ENCODE measurements at places on chromosomes 6 and 20.
A peak's percentile ranks its signal among the peaks of the same experiment; 100 is the strongest.

GRCh38 chr6:146700078-146700686 is 101.4 kb downstream of the ADGB start:
- peak; percentile 95 for DNase-seq

DNA sequence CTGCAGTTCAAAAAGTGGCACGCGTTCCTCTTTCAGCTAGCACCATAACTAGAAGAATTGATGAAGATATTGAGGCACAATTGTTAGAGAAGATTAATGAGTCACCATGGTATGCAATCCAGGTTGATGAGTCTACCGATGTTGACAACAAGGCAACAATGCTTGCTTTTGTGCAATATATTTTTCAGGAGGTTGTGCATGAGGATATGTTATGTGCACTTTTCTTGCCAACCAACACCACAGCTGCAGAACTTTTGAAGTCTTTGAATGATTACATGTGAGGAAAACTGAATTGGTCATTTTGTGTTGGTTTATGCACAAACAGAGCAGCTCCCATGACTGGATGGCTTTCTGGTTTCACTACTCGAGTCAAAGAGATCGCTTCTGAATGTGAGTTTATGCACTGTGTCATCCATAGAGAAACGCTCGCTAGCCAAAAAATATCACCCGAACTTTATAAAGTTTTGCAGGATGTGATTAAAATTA is 129.3 kb upstream of the SLC24A3 start:
- DNase-seq = no peak

DNA sequence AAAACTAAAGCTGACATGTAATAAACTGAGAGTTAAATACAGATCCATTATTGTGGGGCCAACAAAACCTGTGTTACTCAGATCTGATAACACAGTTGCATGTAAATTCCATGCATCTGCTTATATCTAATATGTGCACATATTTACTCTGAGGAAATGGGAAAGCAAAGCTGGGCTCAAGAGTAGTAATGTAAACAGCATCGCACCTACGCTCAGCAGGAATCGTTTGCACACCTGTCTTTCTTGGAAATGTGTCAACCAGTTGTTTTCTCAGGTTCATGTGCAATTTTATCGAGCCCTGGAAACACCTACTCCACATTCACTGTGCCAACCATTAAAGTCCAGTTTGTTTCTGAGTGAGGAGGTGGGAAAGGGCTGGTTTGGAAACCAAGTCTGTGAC is 80.3 kb upstream of the CNKSR3 start:
- no peak for DNase-seq

DNA sequence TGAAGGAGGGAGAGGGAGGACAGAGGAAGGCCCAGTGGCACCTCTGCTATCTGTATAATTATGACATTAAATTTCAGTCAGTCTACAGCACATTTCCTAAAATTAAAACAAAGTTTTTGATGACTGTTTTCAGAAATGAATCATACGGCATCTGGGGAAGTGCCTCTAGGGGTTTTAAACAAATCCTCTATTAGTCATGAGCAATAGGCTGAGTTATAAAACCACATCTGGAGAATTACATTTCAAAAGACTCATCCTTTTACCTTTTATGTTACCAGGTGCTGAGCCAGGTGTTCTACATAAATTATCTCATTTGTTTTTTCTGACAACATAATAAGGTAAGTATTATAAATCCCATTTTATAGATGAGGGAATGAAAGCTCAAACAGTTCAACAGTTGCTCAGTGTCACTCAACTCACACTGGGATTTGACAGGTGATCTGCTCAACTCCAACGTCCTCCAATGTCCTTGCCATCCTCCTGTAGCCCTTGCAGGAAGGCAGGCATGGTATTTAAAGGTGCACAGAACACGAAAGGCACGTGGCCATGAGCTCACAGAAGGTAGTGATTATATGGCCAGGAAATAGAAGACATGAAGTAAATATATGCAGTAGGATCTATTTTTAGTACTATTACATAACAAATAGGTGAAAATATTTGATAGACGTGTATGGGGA is 184.2 kb upstream of the MAN1A1 start:
- no peak for DNase-seq

DNA sequence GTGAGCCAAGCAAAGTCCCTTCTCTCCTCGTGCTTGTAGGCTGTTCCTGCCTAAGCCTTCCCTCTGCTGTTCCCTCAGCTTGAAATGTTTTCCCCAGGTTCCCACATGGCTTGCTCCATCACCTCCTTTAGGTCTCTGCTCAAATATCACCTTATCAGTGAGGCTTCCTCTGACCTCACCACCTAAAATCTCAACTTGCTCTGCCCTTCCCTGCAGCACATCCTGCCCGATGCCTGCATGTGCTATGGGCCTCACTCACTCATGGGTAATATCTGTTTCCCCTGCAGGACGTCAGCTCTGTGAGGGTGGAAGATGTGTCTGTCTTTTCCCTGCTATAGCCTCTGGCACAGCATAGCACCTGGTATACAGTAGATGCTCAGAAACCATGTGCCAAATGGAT is 29.9 kb upstream of the FKBP1A start:
- no peak for DNase-seq

- DNase-seq = no peak
Observed at GRCh38 chr6:125742464-125743120, 6.8 kb upstream of the HEY2 start.

DNA sequence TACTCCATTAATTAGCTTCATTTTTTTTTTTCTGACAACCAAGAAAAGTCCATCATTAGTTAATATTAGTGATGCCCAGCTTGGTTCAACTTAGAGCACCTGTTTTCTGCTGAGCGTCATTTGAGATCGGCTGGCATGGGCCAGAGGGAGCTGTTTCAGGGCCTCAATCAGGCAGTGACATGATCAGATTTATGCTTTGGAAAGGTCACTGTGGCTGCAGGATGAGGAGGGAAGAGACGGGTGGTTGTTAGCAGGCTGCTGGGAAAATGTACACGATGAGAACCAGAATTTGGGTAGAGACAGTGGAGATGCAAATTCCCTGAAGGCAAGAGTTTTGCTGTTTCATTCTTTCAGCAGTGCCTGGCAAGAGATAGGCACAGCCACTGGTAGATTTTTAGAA is 4.4 kb upstream of the STX16 start:
- no peak for DNase-seq

GRCh38 chr6:114452785-114453401 is 110.1 kb upstream of the HS3ST5 start:
- DNase-seq = no peak

DNA sequence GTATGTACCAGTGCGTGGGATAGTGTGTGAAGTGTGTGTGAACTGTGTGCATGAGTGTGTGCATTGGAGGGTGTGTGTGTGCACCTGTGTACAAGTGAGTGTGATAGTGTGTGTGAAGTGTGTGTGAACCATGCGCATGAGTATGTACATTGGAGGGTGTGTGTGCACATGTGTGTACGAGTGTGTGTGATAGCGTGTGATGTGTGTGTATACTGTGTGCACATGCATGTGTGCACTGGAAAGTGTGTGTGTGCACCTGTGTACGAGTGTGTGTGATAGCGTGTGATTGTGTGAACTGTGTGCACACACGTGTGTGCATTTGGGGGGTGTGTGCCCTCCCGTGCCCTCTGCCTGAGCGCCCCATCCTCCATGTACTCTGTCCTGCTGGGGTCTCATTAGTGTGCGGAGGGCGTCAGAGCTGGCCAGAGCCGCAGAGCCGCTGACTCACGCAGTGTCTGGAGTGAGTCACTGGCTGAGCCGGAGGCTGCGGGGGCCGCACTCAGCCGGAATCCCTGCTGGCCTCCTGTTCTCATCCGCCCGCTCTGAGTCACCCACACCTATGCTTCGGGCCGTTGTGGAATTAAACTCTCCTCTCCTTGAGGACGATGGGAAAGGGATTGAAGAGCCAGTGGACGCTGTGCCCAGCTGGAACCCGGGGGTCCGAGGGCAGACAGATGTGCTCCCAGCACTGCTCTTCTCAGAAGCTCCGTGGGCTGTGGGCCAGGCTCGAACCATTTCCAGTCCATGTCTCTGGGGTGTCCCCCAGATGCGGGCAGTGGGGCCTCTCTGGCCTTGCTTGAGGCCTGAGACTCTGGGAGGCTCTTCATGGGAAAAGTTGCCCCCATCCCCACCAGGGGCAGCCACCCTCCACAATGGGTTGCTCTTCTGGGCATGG is 27.3 kb upstream of the STX16 start:
- DNase-seq = no peak

- no peak for DNase-seq
Observed at GRCh38 chr6:20757761-20758160, 223.5 kb downstream of the CDKAL1 start.

DNA sequence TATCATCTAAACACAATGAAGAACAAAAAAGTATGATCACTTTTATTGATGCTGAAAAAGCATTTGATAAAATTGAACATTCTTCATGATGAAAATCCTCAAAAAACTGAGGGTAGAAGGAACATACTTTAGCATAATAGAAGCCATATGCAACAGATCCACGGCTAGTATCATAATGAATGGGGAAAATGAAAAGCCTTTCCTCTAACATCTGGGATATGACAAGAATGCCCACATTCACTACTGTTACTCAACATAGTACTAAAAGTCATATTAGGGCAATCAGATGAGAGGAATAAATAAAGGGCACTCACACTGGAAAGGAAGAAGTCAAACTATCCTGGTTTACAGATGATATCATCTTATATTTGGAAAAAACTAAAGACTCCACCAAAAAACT is 256.6 kb downstream of the RFPL4B start:
- DNase-seq = no peak

DNA sequence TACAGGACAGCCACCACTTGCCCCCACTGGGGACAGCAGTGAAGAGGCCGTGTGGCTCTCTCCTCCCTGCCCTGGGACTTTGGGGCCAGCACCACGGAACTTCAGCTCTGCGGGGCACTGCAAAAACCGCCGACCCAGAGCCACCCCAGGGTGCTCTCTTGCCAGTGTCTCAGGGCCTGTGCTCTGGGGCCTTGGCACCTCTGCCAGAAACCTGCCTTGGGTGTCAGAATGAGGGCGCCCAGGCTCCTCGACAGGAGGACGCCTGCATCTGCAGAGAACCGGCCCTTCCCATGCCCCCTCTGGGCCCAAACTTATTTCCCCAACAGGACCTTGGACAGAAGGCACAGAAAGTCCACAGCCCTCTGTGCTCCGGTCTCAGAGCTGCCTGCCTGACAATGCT is 77.2 kb upstream of the MPC1 start:
- no peak for DNase-seq

DNA sequence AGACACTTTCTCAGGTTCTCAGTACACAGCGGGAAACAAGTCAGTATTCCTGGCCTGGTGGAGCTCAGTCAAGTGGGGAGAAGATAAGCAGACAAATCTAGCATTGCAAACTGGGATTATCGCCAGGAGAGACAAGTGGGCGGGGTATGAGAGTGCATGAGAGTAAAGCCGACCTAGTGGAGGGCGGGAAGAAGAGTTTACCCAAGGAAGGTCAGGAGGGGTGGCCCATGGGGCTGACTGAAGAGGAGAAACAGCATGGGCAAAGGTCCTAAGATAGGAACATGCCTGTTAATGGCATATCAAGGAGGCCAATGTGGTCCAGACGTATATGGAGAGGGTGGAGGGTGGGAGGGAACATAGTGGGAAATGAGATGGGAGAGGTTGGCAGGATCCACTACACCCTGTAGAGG is 12.4 kb upstream of the CSNK2A1 start:
- DNase-seq = peak; percentile 81

GRCh38 chr20:15411781-15412180 is 1074.4 kb upstream of the FLRT3 start:
- DNase-seq = no peak

DNA sequence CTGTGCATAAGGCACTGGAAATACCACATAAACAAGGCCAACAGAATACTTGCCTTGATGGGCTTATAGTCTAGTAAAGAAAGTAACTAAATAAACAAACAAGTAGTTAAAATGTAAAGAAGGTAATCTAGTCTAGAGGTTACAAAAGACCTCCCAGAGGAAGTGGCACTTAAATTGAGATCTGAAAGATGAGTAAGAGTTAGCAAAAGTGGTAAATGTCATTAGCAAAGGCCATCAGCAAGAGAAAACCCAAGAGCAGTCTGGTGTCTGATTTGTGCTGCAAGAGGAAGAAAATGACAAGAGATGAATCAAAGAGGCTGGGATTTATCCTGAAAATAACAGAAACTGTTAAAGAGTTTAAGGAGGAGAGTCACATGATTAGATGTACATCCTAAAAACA is 96.6 kb upstream of the SMLR1 start:
- no peak for DNase-seq

GRCh38 chr6:144289006-144289405 is 3.9 kb downstream of the UTRN start:
- DNase-seq = no peak

DNA sequence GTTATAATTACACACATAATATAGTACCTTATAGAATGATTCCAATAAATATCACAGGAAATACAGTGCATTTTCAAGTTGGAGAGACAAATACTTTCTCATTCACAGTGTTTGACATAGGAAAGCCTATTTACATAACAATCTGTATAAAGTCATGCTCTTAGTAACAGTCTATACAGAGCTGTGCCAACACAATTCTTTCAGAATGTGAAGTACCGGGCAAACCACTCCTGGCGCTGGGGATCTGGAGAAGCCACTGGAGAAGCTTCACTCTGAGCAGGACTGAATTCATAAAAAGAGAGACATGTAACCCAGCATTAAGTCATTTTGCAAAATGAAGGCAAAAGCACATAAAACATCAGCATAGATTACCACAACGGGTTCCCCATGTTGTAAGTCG is 24.9 kb upstream of the MCM9 start:
- no peak for DNase-seq

DNA sequence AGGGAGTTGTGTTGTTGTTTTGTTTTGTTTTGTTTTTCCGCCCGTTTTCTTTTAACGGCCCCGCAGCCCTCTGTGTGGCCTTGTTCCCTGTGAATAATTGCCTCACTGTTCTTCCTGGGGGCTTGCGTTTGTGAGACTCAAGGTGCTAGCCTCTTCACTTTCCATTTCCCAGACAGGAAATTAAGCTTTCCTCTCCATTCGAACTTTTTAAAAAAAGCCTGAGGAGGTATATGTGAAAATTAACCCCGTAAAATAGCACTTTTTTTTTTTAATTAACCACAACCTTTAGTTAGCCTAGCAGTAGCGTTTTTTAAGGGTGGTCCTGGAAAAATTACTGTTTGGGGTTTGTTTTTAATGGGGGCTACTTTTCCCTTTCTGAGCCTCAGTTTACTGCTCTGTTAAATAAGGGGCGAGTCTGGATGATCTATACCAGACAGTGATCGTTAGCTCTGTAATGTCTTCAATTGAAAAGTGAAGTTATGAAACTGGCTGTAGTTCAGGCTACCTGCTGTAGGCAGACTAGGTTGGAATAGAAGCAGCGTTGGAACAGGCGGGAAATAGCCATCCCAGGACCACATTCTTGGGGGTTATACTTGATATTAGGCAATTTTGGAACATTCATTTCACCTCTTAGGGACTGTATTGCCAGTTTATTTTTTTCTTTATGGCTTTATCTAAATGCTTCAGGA is 1.7 kb downstream of the STX16 start:
- DNase-seq = peak; percentile 29

- DNase-seq = peak; percentile 39
Observed at GRCh38 chr6:93036835-93037234, 382.5 kb downstream of the EPHA7 start.

- peak; percentile 92 for DNase-seq
Observed at GRCh38 chr6:158869826-158870648, 50.9 kb upstream of the EZR start.

GRCh38 chr6:17098538-17098937 is 3.3 kb upstream of the STMND1 start:
- no peak for DNase-seq

- DNase-seq = no peak
Observed at GRCh38 chr6:40268166-40268565, 319.0 kb downstream of the LRFN2 start.
